ENCODE measurements at places on chromosomes 1 and 21. TPM values are rescaled to one million over a fixed set of nuclear protein-coding genes. Genes with fewer than 3 reads are reported as not detected.

DNA sequence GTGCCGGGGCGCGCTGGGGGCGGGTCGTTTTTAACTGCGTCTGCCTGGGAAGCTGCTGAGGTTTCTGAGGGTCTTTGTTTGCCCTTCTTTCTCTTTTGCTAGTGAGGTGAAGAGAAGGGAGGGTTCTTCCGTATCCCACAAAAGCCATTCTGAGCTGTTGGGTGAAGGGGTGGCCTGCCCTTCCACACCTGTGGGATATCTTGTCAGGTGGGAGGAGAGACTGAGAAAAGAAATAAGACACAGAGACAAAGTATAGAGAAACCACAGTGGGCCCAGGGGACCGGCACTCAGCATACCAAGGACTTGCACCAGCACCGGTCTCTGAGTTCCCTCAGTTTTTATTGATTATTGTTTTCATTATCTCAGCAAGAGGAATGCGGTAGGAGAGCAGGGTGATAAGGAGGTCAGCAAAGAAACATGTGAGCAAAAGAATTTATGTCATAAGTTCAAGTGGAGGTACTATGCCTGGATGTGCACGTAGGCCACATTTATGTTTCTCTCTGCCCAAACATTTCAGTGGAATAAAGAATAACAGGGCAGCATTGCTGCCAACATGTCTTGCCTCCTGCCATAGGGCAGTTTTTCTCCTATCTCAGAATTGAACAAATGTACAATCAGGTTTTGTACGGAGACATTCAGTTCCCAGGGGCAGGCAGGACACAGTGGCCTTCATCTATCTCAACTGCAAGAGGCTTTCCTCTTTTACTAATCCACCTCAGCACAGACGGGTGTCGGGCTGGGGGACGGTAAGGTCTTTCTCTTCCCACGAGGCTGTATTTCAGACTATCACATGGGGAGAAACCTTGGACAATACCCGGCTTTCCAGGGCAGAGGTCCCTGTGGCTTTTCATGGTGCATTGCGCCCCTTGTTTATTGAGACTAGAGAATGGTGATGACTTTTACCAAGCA, 972 bp downstream of the PGBD2 start:
- no peaks in the 10 kb centered on the region for H3K4me1 ChIP-seq
- peak overlapping the region; percentile 53 for H3K4me3 ChIP-seq
- H3K36me3 ChIP-seq: no peaks in the 10 kb centered on the region
- no peaks in the 10 kb centered on the region for H3K27me3 ChIP-seq

DNA sequence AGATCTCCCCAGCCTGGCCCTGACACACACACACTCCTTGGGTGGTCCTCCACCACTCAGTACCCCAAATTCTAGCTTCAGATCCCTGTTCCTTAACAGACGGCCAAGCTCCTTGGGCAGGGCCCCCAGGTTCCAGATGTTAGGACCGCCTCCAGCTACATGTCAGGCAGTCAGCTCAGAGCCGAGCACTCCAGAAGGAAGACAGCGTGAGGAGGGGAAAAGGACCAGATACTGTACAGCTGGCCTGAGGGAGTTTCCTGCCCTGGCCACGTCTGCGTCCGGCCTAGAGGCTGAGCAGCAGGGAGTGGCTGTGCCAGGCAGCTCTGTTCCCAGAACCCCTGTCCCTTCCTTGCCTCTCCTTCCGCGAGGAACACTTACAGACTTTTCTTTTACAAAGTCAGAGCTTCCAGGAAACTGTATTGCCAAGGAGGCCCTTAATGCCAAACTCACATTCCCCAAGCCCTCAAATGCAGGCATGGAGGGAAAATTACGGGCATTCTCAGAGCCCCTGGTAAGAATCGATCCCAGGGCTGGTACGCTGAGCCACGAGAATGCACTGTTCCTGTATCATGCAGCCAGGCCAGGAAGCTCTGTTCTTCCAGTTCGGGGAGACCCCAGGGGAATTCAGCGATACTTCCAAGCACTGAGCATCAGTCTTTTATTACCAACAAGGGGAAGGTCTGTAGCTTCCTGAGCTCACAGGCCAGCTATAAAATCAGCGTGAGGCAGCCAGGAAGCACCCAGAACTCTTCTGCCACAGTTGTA, 45.2 kb upstream of the CNTN2 start:
- DNase-seq: no peak
- H3K36me3 ChIP-seq: no peaks in the 10 kb centered on the region
- no peaks in the 10 kb centered on the region for H3K4me1 ChIP-seq
- no peak overlapping the region for H3K27ac ChIP-seq
- no peaks in the 10 kb centered on the region for H3K27me3 ChIP-seq

The BSND gene
- total RNA-seq: not detected

DNA sequence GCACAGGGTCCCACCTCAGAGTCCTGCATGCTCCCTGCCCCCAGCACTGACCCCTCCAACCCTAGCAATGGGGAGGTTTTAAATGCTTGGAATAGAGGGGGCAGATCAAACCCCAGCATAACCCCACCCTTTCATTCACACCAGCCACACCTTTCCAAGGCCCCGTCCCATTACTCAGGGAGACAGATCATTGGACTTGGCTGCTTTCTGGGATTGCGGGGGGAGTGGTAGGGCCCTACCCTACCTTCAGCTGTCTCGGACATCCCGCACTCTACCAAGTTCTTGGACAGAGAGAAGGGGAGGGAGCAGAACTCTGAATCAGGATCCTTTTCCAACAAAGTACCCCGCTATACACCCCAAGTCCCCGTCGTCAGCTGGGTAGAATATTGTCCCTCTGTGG, 983 bp downstream of the PADI2 start:
- DNase-seq: no peak
- H3K4me1 ChIP-seq: peaks cover 36% of the 10 kb centered on the region
- no peak overlapping the region for H3K27ac ChIP-seq
- no peaks in the 10 kb centered on the region for H3K27me3 ChIP-seq
- peak overlapping the region; percentile 59 for H3K4me3 ChIP-seq
- no peaks in the 10 kb centered on the region for H3K36me3 ChIP-seq

DNA sequence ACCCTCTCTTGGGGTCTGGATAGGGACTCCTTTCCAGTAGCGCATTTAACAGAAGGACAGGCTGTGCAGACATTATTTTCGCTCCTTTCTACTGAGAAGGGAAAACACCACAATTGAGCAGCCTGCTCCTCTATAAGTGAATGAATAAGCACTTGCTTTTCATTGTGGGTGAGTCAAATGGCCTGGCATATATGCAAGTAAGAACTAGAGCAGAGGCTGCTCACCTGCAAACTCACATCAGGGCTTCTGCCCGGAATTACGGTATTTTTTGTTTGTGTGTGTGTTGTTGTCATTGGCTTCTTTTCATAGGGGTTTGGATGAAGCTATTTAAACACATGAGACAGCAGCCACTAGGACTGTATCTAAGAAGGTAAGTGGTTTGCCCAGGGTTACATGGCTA, 200.1 kb upstream of the CAMK1G start:
- no peak for DNase-seq
- H3K27me3 ChIP-seq: no peaks in the 10 kb centered on the region
- H3K4me1 ChIP-seq: no peaks in the 10 kb centered on the region
- no peaks in the 10 kb centered on the region for H3K36me3 ChIP-seq
- no peak overlapping the region for H3K4me3 ChIP-seq

GRCh38 chr1:181184621-181185020, 96.1 kb downstream of the IER5 start:
- no peak overlapping the region for H3K27ac ChIP-seq
- no peak overlapping the region for H3K4me3 ChIP-seq
- H3K4me1 ChIP-seq: peaks cover 7% of the 10 kb centered on the region
- no peaks in the 10 kb centered on the region for H3K27me3 ChIP-seq
- H3K36me3 ChIP-seq: no peaks in the 10 kb centered on the region

GRCh38 chr1:91831132-91831930, 54.6 kb downstream of the TGFBR3 start:
- no peak overlapping the region for H3K4me3 ChIP-seq
- no peak for DNase-seq
- H3K27me3 ChIP-seq: no peaks in the 10 kb centered on the region
- no peak overlapping the region for H3K27ac ChIP-seq
- H3K36me3 ChIP-seq: no peaks in the 10 kb centered on the region

DNA sequence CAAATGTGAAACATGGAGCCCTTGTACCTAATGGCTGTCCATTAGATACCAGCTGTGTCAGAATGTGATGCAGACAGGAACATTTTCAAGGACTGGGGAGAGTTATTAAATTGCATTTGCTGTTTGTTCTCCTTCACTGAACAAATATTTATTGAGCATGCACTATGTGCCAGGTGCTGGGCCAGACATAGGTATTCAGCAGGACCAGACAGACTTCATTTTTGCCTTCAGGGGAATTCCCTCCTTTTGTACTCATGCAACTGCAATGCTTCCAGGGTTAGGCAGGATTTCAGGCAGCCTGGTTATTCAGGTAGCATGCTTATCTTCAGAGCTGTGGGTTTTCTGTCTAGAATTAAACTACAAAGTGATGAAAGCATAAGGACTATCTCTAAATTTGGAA, 64.2 kb upstream of the SMYD2 start:
- H3K4me3 ChIP-seq: no peak overlapping the region
- no peak for DNase-seq
- peaks cover 27% of the 10 kb centered on the region for H3K27me3 ChIP-seq
- no peak overlapping the region for H3K27ac ChIP-seq
- no peaks in the 10 kb centered on the region for H3K4me1 ChIP-seq
- no peaks in the 10 kb centered on the region for H3K36me3 ChIP-seq

The C4BPA gene
- not detected for total RNA-seq
